Activated CD8-positive, alpha-beta memory T cell treated with anti-CD3 and anti-CD28 coated beads for 48 hours (primary cell): ENCODE measurements at places on chromosomes 2 and 18.

- DNase-seq: no peak
Measured at GRCh38 chr2:72745679-72746368, 80.0 kb downstream of the EXOC6B start.

GRCh38 chr2:234333168-234334130 lies 163.4 kb downstream of the ARL4C start:
- no peak for DNase-seq

- no peak for DNase-seq
Measured at GRCh38 chr2:164061129-164061746, 325.4 kb upstream of the FIGN start.

GRCh38 chr18:41134426-41134825 lies 820.6 kb upstream of the PIK3C3 start:
- no peak for DNase-seq

GRCh38 chr2:205644018-205644417 lies 38.3 kb upstream of the NRP2 start:
- DNase-seq: no peak

GRCh38 chr2:76450024-76450475 lies 739.3 kb upstream of the GCFC2 start:
- DNase-seq: no peak

GRCh38 chr2:172234716-172235691 lies 132.3 kb upstream of the DLX2 start:
- DNase-seq: no peak

DNA sequence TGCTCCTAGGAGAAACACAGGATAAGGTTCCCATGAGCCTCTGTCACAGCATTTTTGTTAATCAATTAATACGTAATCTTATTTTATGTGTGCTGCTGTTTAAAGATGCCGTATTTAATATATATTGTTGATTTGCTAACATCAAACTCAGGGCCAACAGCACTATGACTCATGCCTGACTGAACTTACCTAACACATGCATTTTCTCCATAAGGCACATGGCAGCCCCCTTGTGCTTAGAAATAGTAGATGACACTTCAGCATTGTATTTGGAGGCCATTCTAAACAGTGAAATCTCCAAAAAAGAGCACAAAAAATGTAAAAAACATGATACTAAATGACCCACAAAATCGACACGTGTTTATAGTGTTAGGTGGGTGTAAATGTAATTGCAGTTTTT lies 314.8 kb downstream of the MYCN start:
- DNase-seq: no peak

DNA sequence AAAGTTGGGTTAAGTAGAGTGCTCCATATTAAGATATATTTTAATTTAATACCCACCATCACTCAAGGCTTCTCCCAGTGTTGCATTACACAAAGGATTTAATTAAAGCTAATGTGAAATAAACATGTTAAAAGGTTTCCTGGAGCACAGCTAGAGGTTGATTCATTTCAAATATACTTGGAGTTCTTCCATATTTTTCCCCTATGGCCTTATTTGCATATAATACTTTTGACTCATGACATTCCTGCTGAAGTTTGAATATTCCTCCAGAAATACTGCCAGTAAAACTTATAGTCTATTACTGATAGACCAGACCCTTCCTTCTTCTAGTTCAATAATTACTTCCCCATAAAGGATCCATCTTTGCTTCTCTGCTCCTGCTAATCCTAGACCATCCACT lies 227.5 kb downstream of the GULP1 start:
- no peak for DNase-seq

DNA sequence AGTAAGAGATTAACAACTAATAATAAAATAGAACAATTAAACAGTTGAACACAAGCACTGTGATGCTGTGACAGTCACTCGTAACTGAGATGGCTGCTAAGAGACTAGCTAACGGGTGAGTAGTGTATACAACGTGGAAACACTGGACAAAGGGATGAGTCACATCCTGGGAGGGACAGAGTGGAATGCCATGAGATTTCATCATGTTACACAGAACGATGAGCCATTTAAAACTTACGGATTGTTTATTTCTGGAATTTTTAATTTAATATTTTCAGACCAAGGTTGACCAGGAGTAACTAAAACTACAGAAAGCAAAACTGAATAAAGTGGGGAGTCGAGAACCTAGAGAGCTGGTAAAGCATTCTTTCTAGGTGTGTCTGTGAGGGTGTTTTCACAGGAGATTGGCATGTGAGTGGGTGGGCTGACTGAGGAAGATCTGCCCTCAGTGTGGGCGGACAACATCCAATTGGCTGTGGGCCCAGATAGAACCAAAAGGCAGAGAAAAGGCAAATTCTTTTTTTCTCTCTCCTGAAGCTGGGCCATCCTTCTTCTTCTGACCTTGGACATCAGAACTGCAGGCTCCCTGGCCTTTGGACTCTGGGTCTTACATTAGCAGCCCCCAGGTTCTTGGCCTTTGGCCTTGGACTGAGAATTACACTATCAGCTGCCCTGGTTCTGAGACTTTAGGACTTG lies 14.6 kb downstream of the TMSB10 start:
- no peak for DNase-seq

- DNase-seq: no peak
Measured at GRCh38 chr2:224892574-224893204, 149.6 kb downstream of the DOCK10 start.

DNA sequence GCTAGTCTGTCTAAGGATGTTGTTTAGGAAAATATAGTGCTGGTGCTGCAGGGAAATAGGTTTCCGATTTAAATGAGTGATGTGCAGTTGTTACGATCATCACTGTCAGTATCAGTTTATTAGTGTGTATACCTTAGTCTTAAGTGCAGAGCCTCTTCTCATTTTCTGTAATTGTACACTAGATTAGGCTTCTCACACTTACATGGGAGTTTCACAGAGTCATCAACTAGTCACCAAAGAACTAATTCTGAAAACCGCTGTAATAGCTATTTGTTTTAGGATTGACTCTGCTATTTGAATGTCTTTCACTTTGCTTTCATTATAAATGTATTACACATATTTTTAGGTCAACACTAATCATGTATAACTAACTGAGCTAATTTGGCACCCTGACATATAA lies 99.8 kb upstream of the ZEB2 start:
- DNase-seq: no peak

DNA sequence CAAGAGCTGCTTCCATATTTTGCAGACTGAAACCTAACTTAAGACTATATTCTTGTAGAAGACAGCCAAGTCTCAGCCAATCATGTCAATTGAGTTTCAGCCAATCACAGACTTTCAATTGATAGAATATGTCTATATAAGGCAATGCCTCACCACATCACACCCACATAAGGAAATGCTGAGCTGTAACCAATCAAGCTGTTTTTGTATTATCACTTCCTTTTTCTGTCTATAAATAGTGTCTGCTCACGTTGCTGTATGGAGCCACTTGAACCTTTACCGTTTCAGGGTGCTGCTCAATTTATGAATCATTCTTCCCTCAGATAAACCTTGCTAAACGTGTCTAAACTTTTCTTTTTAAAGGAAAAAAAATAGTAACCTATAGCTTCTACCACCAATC lies 1554.4 kb upstream of the LRRTM1 start:
- DNase-seq: no peak

DNA sequence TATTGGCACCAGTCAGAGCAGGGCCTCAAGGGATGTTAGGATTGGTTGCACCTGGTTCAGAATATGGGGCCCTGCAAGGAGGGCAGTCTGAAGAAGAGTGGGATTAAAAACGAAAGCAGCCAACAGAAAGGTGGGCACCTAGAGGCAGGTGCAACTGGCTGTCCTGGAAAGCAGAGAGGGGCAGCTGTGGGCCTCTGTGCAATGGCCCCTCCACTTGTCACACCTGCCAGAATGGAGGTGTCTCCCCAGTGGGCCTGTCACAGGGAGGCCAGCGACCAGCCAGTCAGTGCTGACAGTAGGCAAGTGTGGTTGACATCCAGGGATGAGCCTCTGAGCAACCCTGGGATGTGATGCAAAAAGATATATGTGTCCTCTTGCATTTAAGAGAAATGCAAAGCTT lies 37.7 kb downstream of the INPP4A start:
- no peak for DNase-seq

DNA sequence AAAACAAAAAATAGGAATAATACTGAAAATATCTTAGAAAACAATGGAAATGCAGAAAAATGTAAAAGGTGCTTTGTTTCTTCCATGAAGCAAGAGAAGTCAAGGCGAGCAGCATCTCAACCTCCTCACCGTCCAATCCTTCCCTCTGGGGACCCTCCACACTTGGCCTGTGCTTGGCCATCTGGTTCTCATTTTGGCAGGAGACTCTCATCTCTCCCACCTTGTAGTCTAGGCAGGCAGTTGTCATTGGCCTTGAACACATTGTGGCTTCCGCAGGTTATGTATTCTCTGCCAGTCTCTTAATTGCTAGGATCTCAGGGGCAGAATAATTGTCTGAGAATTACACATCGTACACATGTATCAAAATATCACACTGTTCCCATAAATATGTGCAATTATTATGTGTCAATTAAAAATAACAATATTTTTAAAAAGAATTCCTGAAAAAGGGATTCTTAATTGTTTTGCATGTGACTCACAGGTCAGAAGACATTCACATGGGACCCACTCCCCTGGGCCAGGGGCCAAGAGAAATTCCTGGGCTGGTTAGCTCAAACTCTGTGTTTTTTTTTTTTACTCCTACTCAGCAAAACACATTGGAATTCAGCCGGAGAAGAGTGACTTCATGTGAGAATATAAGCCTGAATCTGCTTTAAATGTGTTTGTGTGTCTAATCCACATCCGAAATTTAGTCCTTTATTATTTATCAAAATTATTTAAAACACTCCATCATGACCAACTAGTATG lies 14.0 kb upstream of the ANKRD62 start:
- no peak for DNase-seq

DNA sequence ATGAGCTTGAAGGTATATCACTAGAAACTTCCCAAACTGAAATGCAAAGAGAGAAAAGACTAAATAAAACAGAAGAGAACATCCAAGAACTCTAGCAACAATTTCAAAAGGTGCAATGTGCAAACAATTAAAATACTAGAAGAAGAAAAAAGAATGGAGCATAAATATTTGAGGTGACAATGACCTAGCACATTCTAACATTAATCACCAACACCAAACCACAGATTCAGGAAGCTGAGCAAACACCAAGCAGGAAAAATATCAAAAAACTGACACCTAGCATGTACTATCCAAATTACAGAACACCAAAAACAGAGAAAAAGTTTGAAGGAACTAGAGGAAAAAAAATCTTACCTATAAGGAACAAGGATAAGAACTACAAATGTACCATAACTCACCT lies 460.8 kb downstream of the IRS1 start:
- DNase-seq: no peak

GRCh38 chr2:98027538-98027937 lies 31.8 kb upstream of the TMEM131 start:
- DNase-seq: no peak

DNA sequence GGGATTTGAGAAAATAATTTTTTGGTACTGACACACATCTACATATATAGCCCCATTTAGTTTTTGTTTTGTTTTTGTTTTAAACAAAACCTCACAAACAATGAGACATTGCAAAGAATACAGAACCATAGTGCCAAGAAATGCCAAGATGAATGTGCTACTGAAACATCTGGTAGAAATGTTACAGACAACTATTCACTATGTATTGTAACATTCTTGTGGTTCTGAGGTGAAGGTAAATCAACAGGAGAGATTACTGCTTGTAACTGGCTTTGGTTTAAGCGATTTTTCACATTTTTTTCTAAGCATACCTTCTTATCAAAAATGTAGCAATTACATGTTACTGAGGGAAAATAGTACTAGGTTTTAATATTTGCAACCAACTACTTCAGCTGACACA lies 281.3 kb downstream of the ZNF804A start:
- no peak for DNase-seq

- DNase-seq: no peak
Measured at GRCh38 chr18:44181951-44182747, 498.5 kb upstream of the SETBP1 start.

DNA sequence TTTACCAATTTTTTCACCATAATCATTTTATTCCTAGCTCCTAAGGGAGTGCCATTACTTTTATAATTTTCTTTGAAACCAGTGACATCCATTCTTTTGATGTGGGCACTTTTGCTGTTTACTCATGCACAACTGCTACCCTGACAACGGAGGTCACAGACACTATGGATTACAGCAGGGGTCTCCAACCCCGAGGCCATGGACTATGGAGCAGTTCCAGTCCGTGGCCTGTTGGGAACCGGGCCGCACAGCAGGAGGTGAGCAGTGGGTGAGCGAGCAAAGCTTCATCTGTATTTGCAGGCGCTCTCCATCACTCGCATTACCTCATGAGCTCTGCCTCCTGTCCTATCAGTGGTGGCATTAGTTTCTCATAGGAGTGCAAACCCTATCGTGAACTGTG lies 34.6 kb downstream of the PRPF40A start:
- no peak for DNase-seq

GRCh38 chr18:46321955-46322354 lies 217.8 kb downstream of the HAUS1 start:
- DNase-seq: no peak

DNA sequence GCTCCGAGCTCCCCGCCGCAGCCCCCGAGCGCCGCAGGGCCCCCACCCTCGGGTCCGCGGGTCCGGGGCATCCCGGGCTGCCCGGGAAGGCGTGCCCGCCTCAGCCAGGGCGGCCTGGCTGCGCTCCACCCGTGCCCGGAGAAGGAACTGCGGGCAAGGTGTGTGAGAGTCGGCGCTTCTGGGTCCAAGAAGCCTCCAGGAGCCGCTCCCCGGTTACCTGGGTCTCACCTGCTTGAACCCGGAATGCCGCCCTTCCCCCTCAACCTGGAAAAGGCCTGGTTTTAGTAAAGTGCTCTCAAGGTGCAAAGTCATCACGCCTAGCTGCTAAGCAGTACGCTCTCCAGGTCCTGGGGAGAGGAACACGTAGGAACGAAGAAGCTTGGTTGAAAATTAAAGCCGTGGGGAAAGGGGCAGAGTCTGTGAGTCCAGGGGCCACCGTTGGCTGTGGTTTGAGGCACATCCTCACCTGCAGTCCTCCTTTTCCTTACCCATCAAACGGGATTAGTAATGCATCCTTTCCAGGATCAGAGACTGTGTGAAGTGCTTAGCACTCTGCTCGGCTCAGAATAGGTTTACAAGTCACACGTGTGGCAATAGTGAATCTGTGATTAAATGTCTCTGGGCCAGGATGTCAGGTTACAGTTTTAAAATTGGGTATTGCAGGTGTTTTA lies 1.2 kb downstream of the ASAP2 start:
- no peak for DNase-seq

DNA sequence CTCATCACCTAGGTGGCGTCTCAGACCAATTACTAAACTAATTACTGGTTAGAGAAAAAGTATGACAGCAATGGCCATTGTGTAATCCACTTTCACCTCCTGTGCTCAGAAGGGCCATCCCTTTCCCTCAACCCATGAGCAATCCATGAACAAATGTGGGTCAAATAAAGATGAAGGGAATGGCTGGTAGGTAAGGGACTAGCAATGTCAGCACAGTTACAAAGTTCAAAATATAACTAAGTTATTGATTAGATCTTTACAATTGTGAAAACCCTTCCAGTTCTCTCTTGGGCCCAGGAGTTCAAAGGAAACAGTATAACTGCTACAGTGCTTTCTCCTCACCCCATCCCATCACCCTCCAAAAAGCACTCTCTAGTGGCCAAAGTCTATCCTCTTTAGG lies 98.3 kb downstream of the DTNA start:
- DNase-seq: no peak
